ENCODE measurements at places on chromosomes 2 and 18.

DNA sequence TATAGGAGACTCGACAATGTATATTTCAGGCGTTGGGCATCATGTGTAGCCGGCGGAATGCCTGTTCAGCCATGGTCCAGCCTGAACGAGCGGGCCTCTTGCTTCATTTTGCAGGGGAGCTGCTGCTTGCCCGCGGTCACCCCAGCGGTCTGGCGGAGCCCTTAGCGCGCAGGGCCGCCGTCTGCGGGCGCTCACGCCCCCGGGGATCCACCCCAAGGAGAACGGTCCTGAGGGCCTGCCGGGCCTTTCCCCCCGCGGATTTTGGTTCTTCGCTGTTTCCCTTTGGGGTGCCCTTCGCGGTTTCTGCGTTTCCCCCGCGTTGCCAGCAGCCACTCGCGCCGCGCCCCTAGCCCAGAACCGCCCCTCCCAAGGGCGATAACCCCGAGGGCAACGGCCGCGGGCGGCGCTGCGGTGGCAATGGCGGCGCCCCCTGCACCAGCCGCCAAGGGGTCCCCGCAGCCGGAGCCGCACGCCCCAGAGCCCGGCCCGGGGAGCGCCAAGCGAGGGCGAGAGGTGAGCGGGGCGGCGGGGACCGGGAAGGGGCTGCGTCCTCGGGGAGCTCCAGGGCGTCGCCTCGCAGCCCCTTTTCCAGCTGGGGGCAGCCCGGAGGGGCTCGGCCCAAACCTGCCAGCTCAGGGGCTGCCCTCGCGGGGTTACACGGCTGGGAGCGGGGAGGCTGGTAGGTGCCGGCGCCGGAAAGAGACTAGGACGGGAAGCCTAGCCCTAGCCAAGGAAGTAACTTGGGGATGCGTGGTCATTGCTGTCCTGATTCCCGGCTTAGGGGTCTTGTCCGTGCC, at the start of gene MFSD2B:
Gene MFSD2B (plus strand): TSS at position 406 of the 797 bp plus-strand sequence. CDS start 12 bp downstream, at position 418.
- DNase-seq: no peak

DNA sequence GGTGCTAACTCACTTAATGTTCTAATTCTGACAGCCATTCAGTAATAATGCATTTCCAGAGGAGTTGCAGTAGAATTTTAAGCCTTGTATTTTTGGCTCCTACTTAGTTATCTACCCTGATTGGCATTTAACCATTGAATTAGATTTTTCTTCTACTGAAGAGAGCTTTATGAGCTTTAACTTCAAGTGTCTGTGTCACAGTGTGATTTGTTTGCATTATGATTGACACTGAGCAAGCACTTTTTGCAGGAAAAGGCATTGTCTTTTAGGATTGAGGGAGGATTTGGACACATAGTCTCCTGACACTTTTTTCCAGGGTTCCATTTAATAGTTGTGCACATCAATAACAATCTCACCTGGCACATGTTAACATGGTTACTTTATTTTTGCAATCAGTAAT, 26.7 kb downstream of the LYPD6 start:
- DNase-seq: peak; percentile 29

DNA sequence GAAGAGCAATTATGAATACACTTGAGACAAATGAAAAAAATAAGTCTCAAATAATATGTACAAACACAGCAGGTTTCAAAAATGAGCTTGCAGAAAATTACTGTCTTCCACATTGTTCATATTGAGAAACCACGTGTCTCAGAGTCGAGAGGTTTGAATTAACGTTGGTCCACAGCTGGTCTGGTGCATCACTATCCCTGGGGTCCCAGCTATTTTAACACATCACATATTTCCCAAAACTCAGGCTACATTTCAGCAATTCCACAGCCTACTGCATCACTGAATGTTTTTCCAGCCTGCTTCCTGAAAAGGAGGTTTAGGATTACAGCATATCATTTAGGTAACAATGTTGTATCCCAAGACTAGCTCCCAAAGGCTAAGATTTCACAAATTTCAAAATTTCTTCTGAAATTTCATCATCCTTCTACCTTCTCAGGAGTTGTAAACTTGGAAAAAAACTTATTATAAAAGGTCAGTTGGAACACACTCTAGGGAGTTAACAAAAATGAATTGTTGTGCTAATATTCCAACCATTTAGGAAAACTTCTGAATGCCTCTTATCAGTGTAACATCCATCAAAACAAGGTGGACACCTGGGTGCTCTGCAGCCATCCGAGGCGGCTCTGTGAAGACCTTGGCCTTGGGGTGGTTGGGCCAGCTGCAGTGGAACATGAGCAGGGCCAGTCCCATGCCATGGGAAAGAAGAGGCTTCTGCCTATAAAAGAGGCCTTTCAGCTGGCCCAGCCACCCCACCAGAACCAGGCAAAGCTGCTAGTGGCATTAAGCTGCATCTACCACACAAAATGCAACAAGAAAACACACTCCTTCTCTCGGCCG, 198.1 kb upstream of the RBBP8 start:
- no peak for DNase-seq

- DNase-seq: no peak
Measured at GRCh38 chr2:39685126-39685525, 19.4 kb downstream of the TMEM178A start.

DNA sequence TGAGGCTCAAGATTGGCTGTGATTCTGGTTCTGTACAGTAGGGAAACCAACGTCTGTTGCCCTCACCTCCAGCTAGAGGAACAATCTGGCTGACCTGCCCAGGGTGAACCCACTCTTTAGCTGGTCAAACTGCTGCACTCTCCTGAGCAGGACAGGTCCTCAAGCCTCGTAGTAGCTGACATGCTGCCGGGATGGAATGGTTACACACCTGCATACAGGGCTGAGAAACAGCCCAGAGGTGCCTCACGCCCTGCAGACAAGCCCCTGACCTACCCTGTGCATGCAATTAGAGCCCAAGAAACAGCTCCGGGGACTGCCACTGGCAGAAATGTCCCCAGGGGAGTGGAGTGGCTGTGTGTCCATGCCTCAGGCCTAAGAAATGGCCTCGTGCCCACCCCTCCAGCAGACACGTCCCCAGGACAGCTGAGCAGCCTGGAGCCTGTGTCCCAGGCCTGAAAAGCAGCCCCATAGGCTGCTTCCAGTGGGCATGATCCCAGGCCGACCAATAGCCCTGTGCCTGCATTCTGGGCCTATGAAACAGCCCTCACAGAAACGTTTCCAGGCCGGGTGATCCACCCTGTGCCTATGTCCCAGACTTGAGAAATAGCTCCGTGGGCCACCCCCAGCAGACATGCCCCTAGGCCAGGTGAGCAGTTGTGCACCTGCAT, 25.4 kb downstream of the BOLL start:
- DNase-seq: no peak

- no peak for DNase-seq
Measured at GRCh38 chr18:49757513-49758262, 55.6 kb downstream of the ACAA2 start.

DNA sequence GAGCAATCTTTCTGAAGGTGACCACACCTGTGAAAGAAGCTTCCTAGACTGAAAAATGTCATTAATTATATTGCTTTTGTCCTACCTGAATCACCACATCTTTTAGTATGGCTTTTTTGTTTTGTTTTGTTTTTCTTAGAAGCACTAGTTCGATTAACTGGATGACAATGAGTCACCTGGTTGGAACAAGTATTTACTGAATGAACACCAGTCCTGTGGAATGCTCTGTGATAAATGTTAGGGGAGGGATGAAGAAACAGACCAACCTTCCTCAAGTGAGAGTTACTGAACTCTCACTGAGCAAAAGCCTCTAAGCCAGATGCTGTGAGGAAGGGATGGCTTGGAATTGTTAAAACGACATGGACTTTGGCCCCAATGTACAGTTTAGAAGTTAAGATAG, 26.8 kb upstream of the DCC start:
- DNase-seq: no peak

DNA sequence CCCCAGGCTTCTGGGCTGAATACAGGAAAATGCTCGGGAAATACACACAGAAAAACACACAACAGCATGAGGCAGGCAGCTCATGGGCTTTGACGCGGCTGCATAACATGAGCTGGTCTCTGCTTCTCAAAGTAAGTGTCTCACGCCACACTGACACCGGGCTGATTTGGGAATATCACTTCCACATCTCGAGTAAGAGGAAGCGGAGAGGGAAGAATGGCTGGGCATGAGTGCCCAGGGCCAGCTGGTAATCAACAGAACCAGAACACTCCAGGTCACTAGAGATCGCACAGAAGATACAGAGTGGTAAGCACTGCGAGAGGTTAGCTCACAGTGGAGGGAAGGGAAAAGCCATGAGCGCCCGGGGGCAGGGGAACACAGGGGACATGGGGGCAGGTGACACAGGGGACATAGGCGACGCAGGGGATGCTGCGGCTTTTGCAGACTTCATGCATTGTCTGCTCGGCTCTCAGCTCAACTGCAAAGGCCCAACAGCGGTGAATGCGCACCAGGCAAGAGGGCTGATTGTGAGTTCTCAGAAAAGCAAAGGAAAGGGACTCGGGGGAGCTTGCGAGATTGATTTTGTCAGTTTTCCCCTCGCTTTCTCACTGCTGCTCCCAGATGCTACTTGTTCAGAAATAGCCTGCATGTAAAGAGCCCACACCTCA, 141.4 kb downstream of the MBP start:
- DNase-seq: no peak

- peak; percentile 15 for DNase-seq
Measured at GRCh38 chr2:36355151-36355889, at the start of gene CRIM1. Gene CRIM1, plus strand, starts transcription at chr2:36355778. Its CDS starts 515 bp downstream, at chr2:36356293.

- DNase-seq: no peak
Measured at GRCh38 chr18:24078391-24078790, 60.5 kb upstream of the CABYR start.

DNA sequence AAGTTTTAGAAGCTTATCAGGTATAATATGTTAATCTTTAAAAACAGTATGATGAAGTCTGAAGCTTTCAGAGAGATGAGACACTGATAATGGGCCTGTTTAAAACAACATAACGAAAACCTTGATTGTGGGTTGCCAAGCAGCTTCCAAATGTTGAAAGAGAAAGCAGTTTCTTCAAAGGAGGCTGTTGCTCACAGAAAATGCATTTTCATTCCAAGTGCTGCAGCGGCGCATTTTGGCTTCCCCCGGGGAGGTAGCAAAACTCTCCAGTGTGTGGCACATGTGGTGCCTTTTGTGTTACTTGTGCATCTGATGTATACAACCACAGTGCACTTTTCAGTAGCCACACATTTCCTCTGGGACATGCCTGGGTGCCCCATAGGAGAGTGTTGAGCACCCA, 66.1 kb downstream of the TMEFF2 start:
- DNase-seq: no peak

DNA sequence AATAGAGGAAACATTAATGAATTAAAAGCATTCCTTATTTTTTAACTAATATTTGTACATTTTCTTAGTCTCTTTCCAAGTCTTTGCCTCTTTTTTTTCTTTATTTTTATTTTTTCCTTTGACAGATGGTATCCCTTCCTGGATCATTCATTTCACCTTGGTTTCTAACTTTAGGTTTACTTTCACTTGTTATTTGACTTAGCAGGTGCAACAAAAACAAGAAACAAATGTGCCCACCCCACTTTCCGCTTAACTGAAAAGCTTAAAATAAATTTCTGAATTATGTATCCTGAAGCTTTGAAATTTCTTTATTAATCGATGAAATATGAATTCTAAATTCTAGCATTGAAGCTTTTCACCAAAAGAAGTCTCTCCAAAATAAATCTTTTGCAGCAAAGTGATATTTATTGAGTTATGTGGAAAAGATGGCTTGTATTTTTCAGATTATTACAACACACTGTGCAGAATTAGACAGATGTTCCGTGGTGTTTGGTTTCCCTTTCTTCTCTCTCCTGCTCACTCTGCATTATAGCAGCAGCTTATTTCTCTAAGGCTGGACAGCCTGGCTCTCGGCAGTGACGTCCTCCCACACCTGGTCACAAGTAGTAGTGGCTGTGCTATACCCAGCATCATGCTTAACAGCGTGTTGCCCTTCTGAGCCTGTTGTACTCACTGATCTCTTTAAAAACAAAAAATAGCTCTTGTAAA, 99.1 kb upstream of the ZNF397 start:
- peak; percentile 11 for DNase-seq

DNA sequence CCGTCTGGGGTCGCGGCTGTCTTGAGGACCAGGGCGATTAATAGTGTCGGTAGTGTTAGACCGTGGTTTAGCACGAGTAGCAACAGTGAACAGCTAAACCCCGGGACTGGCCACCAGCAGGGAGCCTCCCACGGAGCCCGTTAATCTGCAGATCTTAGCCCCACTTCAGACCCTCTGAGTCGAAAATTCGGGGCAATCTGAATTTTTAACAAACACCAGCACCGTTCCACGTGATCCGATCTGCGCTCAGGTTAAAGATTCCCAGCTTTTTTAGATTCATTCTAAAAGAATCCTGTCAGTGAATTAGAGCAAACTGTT, 479 bp upstream of the ATP5F1A start:
- no peak for DNase-seq

DNA sequence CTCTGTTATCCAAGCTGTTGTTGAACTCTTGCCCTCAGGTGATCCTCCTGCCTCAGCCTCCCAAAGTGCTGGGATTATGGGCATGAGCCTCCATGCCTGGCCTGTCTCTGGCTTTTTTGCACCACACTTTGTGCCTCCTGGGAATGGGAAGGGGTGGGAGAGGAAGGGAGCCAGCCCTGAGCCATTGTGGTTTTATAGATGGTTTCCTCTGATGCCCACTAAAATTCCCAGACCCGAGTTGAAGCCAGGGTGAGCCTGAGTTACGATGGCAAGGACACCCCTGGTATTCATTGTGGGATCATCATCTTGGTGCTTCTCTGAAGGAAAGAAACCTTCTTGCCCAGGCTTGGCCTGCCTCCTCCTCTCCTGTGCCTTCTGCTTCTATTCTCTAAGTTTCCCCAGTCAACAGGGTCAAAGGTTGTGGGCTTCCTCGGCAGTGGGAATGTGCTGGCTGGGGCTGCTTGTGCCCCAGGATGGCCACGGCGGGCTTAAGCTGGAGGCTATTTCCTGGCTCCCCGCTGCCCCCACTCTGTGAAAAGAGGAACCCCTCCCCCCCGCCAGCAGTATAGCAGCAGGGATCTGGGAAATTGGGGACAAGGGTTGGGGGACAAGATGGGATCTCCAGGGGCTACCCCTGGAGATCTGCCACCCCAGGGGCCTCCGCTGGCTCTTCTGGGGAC, 106.2 kb downstream of the STPG4 start:
- no peak for DNase-seq

GRCh38 chr2:186543561-186544131, 46.2 kb upstream of the ITGAV start:
- DNase-seq: no peak

- no peak for DNase-seq
Measured at GRCh38 chr2:121182520-121182919, 102.5 kb downstream of the TFCP2L1 start.

GRCh38 chr18:9722691-9723090, 14.6 kb downstream of the RAB31 start:
- no peak for DNase-seq

DNA sequence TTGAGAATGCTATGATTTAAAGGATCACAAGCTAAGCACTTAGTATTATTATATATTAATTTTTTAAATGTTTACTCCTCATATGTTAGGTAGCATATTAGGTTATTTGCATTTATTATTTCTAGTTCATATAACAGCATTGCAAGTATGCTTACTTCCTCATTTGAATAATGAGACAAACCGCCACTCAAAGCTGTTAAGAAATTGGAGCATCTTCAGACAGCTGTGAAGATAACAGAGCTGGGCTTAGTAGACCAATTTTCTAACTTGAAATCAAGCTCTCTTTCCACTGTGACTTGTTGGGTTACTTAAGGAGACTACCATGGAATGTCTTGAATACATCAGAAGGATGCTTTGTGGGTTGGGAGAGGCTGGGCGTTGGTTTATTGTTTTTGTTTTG, 139.3 kb downstream of the ASXL3 start:
- DNase-seq: no peak

GRCh38 chr2:21257621-21258020, 133.9 kb downstream of the TDRD15 start:
- no peak for DNase-seq
